ENCODE measurements at places on chromosomes 13 and 19.
A peak's percentile ranks its signal among the peaks of the same experiment; 100 is the strongest.

DNA sequence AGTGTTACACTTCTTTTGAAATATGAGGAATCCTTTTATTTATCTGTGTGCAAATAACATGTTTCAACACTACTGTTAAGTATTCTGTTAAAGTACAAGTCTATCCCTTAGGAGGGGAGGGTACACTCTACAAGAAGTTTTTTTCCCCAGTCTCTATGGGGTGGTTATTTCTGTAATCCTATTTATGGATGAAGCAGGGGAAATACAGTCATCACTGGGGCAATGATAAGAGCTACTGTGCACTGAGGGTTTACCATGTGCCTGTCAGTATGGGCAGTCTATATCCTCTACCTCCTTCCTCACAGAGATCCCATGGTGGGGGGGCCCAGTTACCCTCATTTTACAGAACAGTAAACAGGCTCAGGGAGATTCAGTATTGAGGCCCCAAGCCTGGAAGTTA lies 16.6 kb upstream of the TRIM13 start:
- no peak for DNase-seq

DNA sequence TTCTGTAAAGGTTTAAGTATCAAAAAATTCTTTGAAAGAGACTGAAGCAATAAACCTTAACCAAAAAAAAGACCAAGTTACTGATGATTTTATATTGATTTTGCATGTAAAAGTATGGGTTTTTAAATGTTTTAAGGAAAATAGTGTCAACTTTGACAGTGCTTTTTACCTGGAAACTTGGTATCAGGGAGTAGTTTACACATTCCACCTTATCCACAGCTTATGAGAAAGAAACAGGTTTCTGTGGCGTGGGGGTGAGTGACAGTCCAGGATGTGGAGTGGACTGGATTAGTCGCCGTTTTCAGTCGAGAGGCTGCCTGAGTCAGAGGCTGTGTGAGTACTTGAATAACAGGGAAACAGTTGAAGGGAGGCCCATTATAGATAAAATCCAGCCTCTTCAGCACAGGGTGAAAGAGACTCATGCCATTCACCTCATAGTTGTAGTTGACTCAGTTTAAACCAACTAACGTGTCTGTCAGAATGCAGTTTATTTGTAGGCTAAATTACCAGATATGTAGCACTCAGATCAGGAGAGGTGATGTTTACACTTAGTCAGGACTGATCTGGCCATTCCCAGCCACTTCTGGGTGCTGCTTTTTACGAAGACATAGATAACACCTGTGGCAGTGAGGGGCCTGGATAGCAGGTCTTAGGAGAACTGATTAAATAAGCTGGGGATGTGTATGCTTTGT lies 595 bp upstream of the GPR183 start:
- no peak for DNase-seq

- DNase-seq, result no peak
These were observed 29.5 kb downstream of the COL4A1 start for GRCh38 chr13:110277357-110277975.

DNA sequence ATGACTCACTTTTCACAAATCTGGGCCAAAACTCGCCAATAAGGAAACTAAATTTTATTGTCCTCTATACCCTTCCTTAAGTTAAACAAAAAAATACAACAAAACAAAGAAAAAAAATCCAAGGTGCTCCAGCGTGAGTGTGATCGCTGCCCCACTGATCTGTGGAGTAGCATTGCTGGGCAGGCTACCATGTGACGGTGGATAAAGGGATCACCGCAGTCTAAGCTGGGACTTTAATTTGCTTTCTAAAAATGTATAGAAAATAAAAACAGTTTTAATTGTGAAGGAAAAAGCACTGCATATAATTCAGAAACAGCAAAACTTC lies 92.9 kb downstream of the FLT1 start:
- DNase-seq, result no peak

DNA sequence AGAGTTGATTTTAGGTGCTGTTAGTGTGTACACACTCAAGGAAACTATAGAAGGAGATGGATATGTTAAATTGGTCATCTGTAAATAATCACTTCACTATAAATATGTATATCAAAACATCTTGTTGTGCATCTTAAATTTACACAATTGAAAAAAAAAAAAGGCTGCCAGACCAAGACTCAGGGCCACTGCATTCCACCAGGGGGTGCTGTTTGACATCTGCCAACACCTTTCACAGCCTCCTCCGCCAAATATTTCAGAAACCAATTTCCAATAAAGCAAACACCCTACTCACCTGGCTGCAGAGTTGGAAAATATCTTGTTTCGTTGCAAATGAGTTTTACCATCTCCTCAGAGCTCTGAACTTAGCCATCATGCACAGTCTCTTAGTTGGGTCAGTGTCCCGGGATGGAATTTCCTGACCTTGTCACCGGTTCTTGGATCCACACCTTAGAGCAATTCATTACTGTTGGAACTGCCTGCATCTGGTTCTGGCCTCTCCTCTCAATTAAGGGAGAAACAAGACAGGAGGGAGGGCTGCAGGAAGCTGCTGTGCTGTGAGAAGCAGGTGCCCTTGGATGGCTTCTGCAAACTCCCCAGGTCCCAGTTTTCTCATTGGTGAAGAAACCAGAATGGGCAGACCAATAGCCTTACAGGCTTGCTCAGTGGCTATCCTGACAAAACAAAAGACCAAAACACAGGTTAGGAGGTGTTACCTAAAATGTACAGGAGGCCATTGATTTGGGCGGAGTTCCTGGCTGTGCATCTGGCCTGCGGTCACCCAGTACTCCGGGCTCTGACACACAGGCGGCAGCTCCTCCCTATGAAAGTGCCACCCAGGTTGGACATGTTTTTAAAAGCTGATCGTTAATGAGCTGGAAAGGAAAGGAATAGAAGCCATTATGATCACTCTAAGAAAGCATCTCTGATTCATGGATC lies 746.6 kb downstream of the UQCRFS1 start:
- peak; percentile 78 for DNase-seq

DNA sequence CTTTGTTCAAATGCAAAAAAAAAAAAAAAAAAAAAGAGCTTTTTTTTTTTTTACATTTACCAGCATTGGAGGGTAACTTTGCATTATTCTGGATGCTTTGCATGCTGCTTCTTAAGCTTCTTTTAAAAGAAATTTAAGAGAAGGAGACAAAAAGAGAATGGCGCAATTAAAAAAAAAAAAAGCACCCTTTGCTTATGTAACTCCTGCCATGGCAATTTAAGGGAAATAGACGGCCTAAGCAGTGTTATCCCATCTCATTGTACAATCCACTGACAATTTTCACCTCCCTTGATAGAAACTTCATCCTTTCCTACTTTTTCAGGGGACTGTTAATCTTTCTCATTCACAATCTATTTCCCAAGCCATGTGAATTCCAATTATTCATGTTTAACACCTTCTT lies 129.8 kb downstream of the KCTD12 start:
- DNase-seq, result no peak

GRCh38 chr13:40313269-40314200 lies 352.9 kb downstream of the FOXO1 start:
- no peak for DNase-seq

DNA sequence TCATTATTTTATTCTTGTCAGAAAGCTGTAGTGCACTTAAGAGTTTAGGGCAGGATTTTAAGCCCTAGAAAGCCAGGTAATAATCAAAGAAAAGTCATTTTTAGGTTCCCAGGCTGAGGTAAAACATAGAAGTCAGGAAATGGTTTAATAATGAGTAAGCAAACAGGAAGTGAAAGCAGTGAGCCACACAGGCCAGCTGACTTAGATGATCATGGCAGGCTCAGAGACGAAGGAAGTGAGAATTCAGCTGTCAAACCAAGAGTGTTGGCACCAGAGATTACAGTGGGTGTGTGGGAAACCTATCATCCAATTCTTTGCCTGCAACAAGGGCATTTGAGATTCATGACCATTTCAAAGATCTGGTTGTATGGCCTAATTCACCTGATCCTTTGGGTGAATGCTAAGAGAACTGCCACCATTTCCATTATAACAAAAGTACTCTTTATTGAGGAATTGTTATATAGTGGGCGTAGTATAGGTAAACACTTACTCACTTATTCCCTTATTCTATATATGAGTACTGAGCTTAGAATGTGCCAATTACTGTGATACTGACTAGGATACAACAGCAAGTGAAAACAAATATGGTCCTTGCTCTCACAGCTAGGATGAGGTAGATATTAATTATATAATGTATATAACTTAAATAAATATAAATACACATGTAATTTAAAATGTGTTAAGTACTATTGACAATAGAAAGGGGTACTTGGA lies 103.7 kb upstream of the EDNRB start:
- DNase-seq, result no peak

DNA sequence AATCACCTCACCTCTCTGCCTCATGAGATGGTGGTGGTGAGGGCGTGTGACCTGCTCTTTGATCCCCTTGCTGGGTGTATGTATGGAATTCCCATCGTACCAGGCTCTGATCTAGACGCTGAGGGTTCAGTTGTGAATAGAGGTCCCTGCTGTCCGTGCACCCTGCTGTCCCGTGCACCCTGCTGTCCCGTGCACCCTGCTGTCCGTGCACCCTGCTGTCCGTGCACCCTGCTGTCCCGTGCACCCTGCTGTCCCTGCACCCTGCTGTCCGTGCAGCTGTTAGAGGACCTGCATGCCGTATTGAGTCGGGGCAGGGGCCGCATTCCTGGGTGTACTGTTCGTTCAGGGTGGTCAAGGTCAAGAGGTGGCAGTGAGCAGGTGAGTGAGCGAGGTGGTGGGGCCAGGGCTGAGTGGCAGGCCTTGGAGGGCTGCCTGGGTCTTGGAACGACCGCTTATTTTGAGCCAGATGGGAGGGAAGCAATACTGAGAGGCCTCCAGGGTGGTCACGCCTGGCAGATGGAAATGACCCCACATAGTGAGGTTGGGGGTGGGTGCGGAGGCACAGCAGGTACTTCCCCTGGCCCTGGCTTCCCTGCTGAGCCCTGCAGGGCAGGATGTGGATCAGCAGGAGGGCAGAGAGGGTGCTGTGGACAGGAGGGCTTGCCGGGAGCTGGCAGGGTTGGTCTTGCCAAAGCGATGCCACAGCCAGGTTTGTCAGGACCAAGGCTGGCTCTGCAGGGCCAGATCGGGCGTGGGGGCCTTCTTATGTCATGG lies 4.6 kb upstream of the EPN1 start:
- no peak for DNase-seq

- DNase-seq, result no peak
These were observed 106.6 kb downstream of the MZT1 start for GRCh38 chr13:72620874-72621273.

DNA sequence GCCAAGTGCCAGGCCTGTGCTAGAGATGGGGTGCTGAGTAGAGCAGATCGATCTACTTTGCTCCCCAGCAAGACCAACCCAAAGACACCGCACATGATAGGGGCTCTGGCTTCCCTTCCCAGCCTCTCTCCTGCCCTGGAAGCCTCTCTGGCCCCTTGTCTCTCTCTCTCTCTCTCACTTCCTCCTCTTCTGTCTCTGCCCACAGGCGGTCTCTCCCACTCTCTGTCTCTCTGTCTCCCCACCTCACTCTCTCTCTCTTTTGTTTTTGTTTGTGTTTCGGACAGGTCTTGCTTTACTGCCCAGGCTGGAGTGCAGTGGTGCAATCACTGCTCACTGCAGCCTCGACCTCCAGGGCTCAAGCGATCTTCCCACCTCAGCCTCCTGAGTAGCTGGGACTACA lies 1.3 kb downstream of the SELENOV start:
- no peak for DNase-seq

GRCh38 chr13:106530980-106531481 lies 4.4 kb downstream of the EFNB2 start:
- no peak for DNase-seq

DNA sequence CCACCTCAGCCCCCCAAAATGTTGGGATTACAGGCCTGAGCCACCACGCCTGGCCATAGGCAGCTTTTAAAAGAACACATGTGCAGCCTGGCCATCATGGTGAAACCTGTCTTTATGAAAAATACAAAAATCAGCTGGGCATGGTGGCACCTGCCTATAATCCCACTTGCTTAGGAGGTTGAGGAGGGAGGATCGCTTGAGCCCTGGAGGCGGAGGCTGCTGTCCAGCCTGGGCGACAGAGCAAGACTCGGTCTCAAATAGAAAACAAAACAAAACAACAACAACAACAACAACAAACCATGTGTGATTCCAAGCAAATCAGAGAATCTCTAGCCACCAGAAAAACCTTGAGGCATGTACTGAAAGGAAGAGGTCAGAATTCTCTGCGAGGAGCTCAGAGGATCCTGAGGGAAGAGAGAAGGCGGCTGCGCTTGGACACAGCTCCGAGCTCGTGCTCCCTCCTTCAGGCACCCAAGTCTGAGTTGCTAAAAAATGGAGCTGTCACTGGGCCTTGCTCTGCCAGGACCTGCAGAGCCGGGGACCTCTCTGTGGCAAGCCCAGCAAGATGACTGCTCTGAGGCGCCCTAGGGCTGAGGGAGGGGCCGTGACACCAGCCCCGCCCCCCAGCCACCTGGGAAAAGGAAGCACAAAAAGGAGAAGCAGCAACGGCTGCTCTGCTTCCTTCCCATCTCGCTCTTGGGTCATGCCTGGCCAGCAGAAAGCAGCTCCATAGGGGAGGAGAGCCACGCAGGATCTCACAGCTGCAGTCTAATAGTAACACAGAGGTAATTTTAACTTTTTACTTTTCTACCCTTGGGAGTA lies at the start of gene ARL11:
Gene ARL11 (plus strand): TSS at position 677 of the 822 bp plus-strand sequence. CDS start 1,941 bp downstream, outside the sequence.
- no peak for DNase-seq

- no peak for DNase-seq
These were observed 25.9 kb upstream of the SLC46A3 start for GRCh38 chr13:28744656-28745055.

- no peak for DNase-seq
These were observed 37.8 kb downstream of the BRD4 start for GRCh38 chr19:15294561-15294990.

DNA sequence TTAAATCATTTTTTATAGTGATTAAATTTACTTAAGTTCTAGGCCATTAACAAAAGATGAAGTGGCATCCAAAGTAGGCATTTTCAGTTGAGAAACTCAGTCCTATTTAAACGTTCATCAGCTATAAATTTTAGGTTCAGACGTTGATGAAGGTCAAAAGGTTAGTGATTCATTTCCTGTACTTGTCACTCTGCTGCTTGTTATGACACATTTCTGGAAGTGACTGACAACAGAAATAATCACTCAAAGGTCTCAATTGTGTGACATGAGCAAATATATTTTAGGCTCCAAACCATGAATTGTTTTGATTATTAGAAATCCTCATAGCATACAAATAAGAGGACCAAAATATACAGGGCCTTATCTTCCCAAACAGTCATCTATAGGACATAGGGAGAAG lies 10.3 kb upstream of the EDNRB start:
- no peak for DNase-seq

DNA sequence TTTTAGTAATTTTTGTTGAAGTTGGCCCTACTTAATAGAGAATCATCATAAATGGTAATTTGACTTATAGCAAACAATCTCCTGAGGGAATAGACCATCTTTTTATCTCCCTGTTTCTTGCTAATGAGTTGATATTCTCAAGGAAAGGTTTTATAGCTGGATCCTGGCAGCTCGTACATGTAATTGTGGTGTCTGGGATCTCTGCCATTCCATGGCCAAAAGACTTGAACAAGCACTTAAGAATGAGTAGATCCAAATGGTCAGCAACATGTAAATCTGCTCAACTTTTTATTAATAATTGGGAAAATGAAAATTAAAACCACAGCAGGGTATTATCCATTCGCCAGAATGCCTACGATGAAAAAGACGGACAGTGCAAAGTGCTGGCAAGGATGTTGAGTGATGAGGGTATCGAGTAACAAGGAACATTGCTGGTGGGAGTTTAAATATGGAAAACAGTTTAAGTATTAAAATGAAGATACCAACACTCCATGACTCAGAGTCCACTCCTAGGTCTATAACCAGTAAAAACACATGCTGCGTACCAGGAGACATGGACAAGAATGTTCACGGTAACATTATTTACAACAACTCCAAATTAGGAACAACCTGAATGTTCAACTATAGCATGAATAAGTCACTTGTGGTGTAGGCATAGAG lies 5.1 kb upstream of the GPR18 start:
- no peak for DNase-seq

All from neural crest cell (in vitro differentiated cells).